ENCODE measurements at places on chromosomes 3 and 15.

GRCh38 chr15:63597038-63597790, at the start of gene FBXL22:
Gene FBXL22, plus strand, starts transcription at chr15:63597387. Its CDS starts 6 bp downstream, at chr15:63597393.
- no peak for DNase-seq

DNA sequence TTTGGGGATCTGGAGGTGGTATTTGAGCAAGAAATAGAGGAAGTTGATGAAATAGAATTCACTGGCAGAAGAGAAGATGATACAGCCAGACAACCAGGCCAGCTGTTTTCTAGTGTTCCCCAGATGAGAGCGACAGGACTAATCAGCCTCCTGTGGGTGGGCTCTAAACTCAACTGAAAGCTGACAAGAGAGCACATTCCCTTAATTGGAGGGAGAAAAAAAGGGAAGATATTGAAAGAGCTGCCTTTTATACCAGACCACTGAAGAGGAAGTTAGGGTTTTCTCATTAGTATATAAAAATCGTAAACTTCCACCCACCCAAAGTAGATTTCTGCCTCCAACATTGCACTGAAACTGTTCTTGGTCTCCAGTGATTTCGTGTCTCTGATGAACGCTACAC, 6.5 kb upstream of the TM4SF19 start:
- no peak for DNase-seq

GRCh38 chr3:118882353-118882947, 152.2 kb downstream of the IGSF11 start:
- peak; percentile 24 for DNase-seq

- no peak for DNase-seq
These were observed 57.6 kb upstream of the FRMD4B start for GRCh38 chr3:69443457-69443920.

- no peak for DNase-seq
These were observed 42.1 kb downstream of the PRTG start for GRCh38 chr15:55700876-55701275.

DNA sequence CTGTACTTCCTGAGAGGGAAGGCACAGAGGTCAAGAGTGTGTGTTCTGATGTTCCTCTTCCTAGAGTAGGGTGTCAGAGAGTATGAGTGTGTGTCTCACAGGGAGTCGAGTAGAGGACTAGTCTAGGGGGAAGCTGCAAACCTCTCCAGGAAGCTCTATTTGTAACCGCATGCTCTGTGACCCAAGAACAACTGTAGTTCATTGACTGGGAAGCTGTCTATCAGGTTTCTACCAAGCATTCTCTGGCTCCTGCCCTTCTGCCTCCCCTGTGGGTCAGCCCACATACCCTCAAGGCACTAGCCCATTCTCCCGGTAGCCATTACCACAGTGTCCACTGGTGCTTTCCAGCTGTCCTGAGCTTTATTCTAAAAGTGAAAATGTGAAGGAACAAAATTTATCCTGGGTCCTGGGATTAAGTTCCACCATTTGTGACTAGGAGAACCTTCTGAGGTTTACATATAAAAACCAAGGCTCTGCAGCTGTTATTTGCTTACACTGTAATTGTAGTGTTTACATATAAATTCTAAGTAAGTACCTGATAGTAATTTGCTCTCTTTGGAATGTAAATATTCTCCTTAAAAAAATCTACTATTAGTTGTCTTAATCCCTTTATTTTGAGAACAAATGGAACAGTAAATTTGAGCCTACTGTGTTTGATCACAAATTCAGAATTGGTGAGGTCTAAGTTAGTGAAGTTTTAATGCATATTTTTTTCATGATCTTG, 40.7 kb downstream of the MYRIP start:
- no peak for DNase-seq

GRCh38 chr3:141434255-141434654, 52.6 kb upstream of the RASA2 start:
- no peak for DNase-seq

DNA sequence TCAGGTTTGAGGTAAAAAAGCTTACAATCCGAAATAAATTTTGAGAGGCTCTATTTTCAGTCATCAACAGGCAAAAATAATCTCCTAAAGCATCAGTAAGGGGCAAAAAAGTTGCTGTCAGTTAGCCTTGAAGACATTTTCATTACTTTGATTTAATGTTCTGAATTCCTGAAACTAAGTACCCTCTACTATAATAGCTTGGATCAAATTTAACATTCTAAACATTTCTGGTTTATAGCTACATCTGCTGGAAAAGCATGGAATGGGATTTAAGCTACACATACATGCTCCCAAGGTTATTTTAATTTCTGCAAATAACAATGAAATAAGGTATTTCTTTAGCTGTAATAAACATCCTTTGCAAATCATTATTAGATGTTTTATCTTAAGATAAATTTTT, 245.4 kb downstream of the ULK4 start:
- no peak for DNase-seq

DNA sequence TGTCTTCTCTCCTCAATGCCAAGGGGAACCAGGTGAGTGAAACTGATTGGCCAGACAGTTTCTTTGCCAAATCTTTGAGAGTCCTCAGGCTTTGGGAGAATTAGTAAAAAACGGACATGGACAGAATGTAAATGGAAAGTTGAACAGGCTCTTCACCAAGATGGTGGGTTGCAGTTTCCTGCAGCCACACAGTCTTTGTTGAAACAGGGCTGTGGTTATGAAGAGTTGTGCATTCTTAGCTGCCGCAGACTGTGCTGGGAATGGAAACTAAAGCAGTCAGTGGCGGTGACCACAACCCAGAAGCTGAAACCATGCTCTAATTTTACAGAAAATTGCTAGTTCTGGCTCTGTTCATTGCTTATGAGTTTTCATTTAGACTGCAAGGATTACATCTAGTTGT, 42.1 kb upstream of the TASOR start:
- peak; percentile 38 for DNase-seq

DNA sequence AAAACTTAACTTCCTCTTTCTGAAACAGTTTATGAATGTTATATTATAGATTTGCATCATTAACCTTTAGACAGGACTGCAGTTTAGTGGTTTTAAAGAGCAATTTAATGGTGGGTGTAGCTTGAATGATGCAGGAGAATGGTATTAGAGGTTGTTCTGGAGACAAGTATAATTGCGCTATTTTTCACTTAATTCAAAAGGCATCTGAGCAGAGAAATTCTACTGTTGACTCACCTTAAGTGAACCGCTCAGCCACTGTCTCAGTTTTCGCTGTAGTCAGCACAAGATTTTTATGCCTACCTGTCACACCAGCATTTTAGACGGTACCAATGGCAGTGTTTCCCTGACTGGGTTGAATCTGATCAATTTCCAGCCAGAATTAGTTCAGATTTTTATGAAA, 348.8 kb upstream of the DCBLD2 start:
- no peak for DNase-seq

All from activated CD8-positive, alpha-beta memory T cell treated with anti-CD3 and anti-CD28 coated beads for 4 hours (primary cell).